ENCODE measurements at places on chromosomes 2 and 18.

DNA sequence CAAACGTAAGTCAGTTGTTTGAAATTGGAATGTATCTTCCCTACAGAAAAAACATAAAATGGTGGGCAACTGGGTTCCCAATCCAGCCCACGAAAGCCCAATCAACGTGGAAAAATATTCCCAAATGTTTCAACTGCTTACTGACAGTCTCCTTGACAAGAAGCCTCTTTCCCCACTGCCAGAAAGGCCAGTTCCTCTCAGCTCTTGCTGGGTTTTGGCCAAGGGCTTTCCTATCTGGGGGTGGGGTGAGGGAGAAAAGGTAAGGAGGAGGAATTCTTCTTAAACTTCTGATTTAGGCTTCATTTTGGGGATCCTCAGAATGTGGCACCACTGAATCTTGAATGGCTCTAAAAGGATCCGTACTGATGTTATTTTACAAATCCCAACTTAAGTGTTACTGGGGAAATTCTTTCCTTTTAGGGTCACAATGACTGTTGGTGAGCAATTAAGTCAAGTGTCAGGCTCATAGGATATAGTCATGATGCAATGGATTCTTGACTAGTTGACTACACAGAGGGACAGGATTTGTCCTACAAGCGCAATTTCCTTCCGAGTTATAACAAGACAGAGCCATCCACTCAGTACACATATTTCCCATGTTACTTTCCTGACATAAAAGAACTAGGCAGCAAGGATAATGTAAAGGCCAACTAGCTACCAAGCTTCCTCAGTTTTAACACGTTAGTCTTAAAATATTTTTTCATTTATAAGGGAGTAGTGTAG is 73.6 kb downstream of the SPRED2 start:
- DNase-seq: no peak

GRCh38 chr2:177579486-177580036 is 187.0 kb downstream of the AGPS start:
- no peak for DNase-seq

DNA sequence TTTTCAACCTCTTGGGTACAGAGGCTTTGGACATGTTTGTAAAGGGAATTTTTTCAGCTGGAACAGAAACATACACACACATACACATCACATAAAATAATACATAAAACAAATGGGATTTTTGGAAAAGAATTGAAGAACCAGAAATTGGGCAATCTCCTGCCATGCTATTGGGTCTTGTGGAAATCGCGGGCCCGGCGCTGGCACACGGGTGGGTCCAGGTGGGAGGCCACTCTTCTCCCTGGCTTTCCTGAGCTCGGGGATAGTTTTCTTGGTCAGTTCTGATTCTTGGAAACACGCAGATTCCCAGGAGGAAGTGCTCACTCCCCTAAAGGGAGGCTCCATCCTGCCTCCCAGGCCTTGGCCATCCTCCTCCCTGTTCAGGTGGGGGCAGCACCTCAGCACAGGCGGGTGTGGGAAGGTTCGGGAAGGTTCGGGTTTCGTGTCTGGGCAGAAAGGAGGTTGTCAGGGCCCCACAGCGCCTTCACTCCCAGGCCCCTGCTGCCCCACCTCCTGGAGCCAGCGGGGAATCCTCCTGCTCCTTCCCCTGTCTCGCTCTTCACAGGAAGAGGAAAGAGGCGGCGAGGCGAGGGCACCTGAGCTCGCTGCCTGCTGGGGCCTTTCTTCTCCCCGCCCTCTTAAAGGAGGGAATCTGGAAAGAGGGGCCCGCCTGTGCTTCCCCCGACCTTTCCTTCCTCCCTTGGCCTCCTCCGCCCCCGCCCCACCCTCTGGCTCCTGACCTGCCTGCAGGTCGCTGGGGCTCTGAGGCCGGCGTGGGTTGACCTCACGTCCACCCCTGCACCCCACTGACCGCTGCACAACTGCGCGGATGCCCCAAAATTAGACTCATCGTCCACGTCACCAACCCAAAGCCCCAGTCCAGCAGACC is 97.8 kb upstream of the PXDN start:
- no peak for DNase-seq

- DNase-seq: no peak
Observed at GRCh38 chr2:26651470-26651771, 10.3 kb upstream of the CIB4 start.

DNA sequence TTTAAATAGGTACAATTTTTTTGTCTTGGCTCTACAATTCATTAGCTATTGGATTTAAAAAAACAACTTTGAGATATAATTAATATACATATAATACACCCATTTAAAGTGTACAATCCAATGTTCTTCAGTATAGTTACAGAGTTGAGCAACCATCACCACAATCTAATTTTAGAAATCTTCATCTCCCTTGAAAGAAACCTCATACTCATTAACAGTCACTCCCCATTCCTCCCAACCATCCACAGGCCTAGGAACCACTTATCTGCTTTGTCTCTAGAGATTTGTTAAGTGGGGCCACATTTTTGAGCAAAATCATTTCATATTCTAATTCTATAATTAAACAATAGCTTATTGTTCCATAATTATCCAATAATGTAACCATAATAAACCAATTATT is 32.6 kb downstream of the MRPL33 start:
- no peak for DNase-seq

All from stimulated activated naive B cell treated with anti-CD40 and anti-IgM and Interleukin-4, amounts not matched to agents 10 μg/mL and 1 μg/mL and 100 μg/mL, for 72 hours (primary cell).